ENCODE measurements at places on chromosomes 2 and 18. TPM values are rescaled to one million over a fixed set of nuclear protein-coding genes. Genes with fewer than 3 reads are reported as not detected.

The GAL3ST2 gene
- 0.64 TPM for total RNA-seq

The CXCR2 gene
- total RNA-seq = 0.24 TPM

The ATP8B1 gene
- total RNA-seq = 10.9 TPM

The TFCP2L1 gene
- 0.16 TPM for total RNA-seq

The IL1RL1 gene
- total RNA-seq = 108 TPM

The TMEM150A gene
- 15.1 TPM for total RNA-seq

The PAX3 gene
- not detected for total RNA-seq

The NEU2 gene
- not detected for total RNA-seq

The RPRM gene
- not detected for total RNA-seq

The LBX2 gene
- total RNA-seq = 0.64 TPM

The EFEMP1 gene
- 82.1 TPM for total RNA-seq

The DOK6 gene
- total RNA-seq = 0.65 TPM

The TANC1 gene
- total RNA-seq = 17.8 TPM

The PAX8 gene
- total RNA-seq = 1.9 TPM

The TMEM247 gene
- total RNA-seq = not detected

The MGAT4A gene
- 0.56 TPM for total RNA-seq

The DIPK1C gene
- total RNA-seq = not detected

The IL1A gene
- total RNA-seq = 0.24 TPM

The SANBR gene
- total RNA-seq = 7.2 TPM

The TYMS gene
- total RNA-seq = 41.2 TPM

The KIDINS220 gene
- 45.6 TPM for total RNA-seq

The CD8B2 gene
- not detected for total RNA-seq

The PLCL1 gene
- total RNA-seq = 0.88 TPM

The CDH7 gene
- total RNA-seq = not detected

The APOB gene
- not detected for total RNA-seq

The PDE1A gene
- 15.3 TPM for total RNA-seq

The TET3 gene
- total RNA-seq = 4.8 TPM

The LRRC30 gene
- not detected for total RNA-seq

The GBX2 gene
- total RNA-seq = 0.78 TPM

The RND3 gene
- 63.7 TPM for total RNA-seq

The RASGRP3 gene
- 1.9 TPM for total RNA-seq

The LYPD1 gene
- 0.64 TPM for total RNA-seq
